ENCODE measurements at places on chromosomes 6 and 20.

DNA sequence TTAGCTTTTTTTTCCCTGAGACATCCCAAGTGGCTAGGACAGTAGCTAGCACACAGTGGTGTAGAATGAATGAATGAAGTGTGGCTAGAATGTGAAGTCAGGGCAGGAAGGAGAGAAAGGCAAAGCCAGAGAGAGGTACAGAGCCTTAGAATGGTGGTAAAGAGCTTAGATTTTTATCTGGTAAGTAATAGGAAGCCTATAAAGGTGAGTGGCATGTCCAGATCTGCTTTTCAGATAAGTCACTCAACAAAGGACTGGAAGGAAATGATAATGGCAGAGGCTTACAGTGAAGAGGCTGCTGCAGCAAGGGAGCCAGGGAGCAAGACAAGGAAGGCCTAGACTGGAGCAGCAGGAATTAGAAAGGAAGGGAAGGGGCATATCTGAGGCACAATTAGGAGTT, 96.0 kb upstream of the PRDM1 start:
- no peak for DNase-seq

DNA sequence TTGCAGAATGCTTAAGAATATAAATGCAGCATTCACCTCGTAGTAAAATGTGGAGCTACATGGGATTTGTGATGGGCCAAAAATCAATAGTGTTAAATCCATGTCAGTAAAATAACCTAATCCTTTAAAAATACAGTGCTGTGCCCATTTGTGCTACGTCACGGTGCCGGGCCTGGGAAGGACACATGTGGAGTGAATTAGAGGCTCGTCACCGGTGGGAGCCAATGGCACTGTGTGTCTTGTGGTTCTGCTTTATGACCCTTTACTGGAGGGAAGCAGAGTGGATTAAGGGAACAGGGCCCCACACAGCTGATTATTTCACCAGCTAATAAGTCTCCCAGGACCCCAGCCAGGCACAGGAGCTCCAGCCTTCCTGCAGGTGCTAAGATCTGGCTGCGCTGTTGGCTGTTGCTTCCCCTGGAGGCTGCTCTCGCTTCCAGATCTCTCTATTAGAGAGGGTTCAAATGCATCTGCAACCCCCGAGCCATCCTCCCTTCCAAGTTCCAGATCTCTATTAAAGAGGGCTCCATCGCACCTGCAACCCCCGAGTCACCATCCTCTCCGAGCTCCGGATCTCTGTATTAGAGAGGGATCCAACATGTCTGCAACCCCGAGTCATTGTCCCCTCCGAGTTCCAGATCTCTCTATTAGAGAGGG, 405.8 kb downstream of the CDH4 start:
- peak; percentile 12 for DNase-seq

DNA sequence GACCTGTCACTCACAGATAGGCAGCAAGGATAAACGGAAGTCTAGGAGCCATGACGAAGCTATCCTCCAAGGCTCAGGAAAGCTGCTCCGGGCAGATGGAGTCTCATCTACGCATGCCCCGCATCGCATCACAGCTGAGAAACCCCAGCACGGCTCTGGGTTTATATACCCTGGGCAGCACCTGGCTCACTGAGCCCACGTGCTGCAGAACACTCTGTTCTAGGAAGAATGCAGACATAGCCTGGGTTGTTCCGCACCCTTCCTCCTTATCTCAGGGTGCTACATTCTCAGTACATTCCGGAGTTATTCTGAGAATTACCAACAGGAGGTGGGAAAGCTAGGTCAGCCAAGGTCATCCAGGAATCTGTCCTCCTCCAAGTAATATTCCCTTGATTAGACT, 260.4 kb downstream of the CBLN4 start:
- DNase-seq: no peak

GRCh38 chr6:115832786-115833185, 227.9 kb downstream of the FRK start:
- no peak for DNase-seq

- DNase-seq: no peak
These were observed 185.9 kb downstream of the UST start for GRCh38 chr6:148932731-148933130.

- no peak for DNase-seq
These were observed 263.5 kb downstream of the THBS2 start for GRCh38 chr6:168990019-168990751.

GRCh38 chr20:4683261-4683660, 38.4 kb upstream of the PRND start:
- DNase-seq: no peak

Measured in retinal pigment epithelial cell (primary cell).